ENCODE measurements at places on chromosomes 11 and 22. TPM values are rescaled to one million over a fixed set of nuclear protein-coding genes. Genes with fewer than 3 reads are reported as not detected.

The SLC1A2 gene
- total RNA-seq = 23.1 TPM

The TMEM191C gene
- not detected for total RNA-seq

The VWCE gene
- 4.3 TPM for total RNA-seq

The OR10A2 gene
- total RNA-seq = not detected

The MMP10 gene
- not detected for total RNA-seq

- H3K4me1 ChIP-seq = no peaks in the 10 kb centered on the region
- H3K4me3 ChIP-seq = no peak overlapping the region
- H3K36me3 ChIP-seq = no peaks in the 10 kb centered on the region
- H3K27me3 ChIP-seq = no peaks in the 10 kb centered on the region
- no peak overlapping the region for H3K27ac ChIP-seq
- DNase-seq = no peak
Measured at GRCh38 chr11:130034236-130034635, 31.6 kb upstream of the PRDM10 start.

GRCh38 chr11:128188346-128189004 lies 398.9 kb downstream of the ETS1 start:
- no peak for DNase-seq
- no peaks in the 10 kb centered on the region for H3K36me3 ChIP-seq
- H3K27me3 ChIP-seq = no peaks in the 10 kb centered on the region
- no peaks in the 10 kb centered on the region for H3K4me1 ChIP-seq

- H3K27me3 ChIP-seq = no peaks in the 10 kb centered on the region
- peak overlapping the region; percentile 96 for H3K27ac ChIP-seq
- H3K4me3 ChIP-seq = peak overlapping the region; percentile 45
- peak; percentile 78 for DNase-seq
Measured at GRCh38 chr11:118928870-118929500, 3.3 kb upstream of the BCL9L start.

DNA sequence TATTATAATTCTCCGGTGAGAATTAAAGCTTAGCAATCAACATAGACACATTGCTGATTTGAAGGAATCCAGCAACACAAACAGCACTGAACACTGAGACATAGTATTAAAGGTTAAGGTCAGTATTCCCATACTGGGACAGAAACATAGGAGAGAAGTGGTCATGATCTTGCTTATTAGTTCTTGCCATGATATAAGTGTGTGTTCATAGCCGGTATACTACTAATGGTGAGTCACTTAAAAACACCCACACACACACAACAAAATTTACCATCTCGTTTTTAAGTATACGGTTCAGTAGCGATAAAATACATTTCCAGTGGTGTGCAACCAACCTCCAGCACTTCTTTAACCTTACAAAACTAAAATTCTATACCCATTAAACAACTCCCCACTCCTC lies 96.3 kb downstream of the C11orf65 start:
- no peaks in the 10 kb centered on the region for H3K36me3 ChIP-seq
- no peaks in the 10 kb centered on the region for H3K27me3 ChIP-seq
- H3K4me1 ChIP-seq = no peaks in the 10 kb centered on the region
- DNase-seq = no peak
- no peak overlapping the region for H3K4me3 ChIP-seq

- no peak for DNase-seq
- no peak overlapping the region for H3K4me3 ChIP-seq
- H3K27me3 ChIP-seq = no peaks in the 10 kb centered on the region
Measured at GRCh38 chr11:12789054-12789453, 114.8 kb downstream of the TEAD1 start.

- no peaks in the 10 kb centered on the region for H3K4me1 ChIP-seq
- H3K36me3 ChIP-seq = no peaks in the 10 kb centered on the region
- no peaks in the 10 kb centered on the region for H3K27me3 ChIP-seq
- no peak overlapping the region for H3K4me3 ChIP-seq
- no peak for DNase-seq
Measured at GRCh38 chr11:15638386-15638787, 523.7 kb downstream of the INSC start.

GRCh38 chr22:43411040-43411868 lies 560 bp upstream of the MPPED1 start:
- H3K4me1 ChIP-seq = no peaks in the 10 kb centered on the region
- peaks cover 3% of the 10 kb centered on the region for H3K27me3 ChIP-seq
- H3K4me3 ChIP-seq = no peak overlapping the region
- no peak for DNase-seq
- no peak overlapping the region for H3K27ac ChIP-seq

DNA sequence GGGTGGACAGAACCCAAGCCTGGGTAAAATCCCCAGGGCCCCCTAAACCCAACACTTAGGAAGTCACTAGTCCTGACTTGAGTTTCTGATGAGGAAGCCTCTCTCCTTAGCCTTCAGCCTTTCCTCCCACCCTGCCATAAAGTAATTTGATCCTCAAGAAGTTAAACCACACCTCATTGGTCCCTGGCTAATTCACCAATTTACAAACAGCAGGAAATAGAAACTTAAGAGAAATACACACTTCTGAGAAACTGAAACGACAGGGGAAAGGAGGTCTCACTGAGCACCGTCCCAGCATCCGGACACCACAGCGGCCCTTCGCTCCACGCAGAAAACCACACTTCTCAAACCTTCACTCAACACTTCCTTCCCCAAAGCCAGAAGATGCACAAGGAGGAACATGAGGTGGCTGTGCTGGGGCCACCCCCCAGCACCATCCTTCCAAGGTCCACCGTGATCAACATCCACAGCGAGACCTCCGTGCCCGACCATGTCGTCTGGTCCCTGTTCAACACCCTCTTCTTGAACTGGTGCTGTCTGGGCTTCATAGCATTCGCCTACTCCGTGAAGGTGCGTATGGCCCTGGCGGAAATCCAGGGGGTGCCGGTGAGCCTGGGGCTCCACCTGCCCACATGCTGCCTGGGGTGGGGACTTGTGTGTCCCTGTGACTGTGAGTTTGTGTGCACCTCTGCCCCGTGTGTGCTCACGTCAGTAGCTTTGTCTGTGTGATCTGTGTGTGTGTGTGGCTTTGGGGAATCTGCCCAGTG lies at the start of gene IFITM1:
Gene IFITM1, plus strand, starts transcription at position 254 of the 767 bp plus-strand sequence. Its CDS starts 131 bp downstream, at position 385.
- H3K27ac ChIP-seq = peak within 1 kb of the TSS; percentile 68
- H3K27me3 ChIP-seq = no peaks in the 10 kb centered on the region
- DNase-seq = no peak
- H3K4me3 ChIP-seq = no peak within 1 kb of the TSS
- no peaks in the 10 kb centered on the region for H3K36me3 ChIP-seq
- peaks cover 23% of the 10 kb centered on the region for H3K4me1 ChIP-seq

- DNase-seq = no peak
- H3K4me1 ChIP-seq = no peaks in the 10 kb centered on the region
- H3K27ac ChIP-seq = no peak overlapping the region
- no peaks in the 10 kb centered on the region for H3K36me3 ChIP-seq
Measured at GRCh38 chr11:100756559-100756958, 69.5 kb downstream of the ARHGAP42 start.

DNA sequence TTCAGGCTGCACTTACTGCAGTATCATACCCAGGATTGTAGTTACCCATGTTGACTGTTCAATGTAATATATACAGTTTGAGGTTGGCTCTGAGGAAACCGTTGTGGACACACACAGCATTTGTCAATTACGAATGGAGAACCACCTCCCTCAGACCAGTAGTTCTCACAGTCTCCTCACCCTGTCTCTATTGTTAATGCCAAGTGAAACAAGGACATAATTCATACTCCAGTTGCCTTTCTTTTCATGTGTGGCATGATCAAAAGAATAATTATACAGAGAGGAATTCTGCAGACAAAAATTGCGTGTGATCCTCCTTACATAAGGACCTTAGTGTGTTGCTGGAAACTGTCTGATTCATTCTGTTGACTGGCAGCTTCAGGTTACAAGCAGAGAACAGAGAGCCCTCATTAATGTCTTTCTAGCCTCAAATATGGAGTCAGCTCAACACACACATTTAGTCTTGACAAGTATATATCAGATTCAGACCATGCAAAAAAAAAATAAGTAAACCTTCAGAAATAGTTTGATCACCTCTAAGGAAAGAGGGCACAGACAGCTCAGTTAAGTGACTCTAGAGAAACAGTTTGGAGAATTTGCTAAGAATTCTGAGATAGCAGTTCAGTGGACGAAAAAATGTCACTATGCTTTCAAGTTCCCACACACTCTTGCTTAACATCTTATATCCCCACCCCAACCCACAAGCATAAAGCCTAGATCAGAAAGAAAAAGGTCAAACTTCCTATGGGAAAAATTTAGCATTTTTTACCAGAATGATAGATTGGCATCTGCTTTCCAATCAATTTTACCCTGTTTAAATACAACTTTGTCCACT lies 96.1 kb downstream of the MAML2 start:
- H3K36me3 ChIP-seq = no peaks in the 10 kb centered on the region
- no peak overlapping the region for H3K4me3 ChIP-seq
- peak overlapping the region; percentile 9 for H3K27ac ChIP-seq
- H3K27me3 ChIP-seq = no peaks in the 10 kb centered on the region
